Kidney glomerular epithelial cell (primary cell): ENCODE measurements at places on chromosomes 6 and 20.

DNA sequence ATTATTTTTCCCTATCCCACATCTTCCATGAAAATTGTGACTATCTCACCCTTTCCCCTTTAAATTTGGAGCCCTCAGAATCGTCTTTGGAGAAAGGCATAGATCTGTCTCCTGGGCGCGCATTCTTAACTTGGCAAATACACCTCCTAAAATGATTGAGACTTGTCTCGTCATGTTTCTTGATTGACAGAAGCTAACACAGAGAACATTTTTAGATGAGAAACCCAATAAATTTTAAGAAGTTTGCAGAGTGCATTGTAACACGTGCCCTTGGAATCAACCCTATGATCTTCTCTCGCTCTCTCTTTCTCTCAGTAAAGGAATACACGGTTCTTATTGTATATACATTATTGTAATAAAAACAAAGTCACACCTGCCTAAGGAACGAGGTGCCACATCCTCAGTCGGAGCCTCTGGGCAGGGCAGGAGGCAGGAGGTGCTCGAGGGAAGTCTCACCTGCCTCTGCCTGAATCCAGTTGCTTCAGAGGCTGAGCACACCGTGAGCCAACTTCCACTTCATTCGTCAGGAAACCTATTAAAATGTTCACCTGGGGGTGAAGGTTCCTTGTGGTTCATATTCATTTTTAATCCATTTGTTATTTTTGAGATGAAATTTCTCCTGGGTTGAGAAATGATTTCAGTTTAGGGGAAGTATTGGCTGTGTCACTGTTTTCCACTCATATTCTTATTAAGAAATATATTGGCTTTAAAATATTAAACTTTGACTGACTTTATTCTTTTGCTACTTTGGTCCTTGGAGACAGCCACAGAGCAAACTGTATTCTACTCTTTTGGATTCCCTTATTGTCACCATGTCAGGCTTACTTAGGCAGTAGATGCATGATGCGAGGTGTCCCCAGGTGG is 90.5 kb upstream of the THBS2 start:
- no peak for DNase-seq

DNA sequence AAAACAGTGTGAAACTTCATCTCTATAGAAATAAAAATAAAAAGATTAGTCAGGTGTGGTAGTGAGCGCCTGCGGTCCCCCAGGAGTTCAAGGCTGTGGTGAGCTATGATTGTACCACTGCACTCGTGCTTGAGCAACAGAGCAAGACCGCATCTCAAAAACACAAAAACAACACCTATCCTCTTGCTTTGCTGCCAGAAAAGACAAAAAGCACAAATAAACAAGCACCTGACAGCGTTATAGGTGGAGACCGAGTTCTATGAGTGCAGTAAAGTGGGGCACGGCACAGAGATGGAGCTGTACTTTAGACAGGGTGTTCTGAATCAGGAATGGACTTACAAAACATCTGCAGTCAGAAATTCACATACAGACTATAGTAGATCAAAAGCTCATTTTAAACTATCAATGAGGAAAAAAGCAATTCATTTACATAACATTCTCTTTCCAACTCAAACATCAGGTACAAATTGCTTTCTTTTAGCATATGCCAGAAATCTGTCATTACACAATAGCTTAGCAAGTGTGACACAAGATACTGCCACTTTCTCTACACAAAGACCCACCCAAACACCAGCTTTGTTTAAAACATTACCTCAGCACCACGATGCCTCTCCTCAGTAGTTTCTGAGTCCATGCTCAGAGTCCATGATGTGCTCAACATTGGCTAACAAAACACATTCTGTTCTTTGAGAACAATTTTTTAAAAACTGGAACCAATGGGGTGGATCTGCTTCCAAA is 10.1 kb downstream of the EZR start:
- DNase-seq: peak; percentile 44

GRCh38 chr6:85419046-85419759 is 30.7 kb upstream of the NT5E start:
- no peak for DNase-seq

DNA sequence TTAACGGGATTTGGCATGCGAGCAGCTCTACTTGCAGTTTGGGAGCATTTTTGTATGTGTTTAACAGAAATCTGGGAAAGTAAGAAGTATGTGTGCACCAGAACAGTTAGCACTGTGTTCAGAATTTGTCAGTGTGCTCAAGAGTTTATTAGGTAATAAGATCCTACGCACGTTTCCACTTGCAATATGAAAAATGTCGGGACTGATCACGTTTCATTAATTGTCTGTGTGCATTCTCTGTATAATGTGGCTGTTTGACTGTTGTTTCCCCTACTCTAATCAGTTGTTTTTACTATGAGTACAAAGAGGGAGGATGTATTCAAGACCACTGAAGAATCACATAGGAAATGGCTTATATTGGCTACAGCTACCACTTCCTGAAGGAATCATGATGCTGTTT is 349.7 kb upstream of the POU3F2 start:
- DNase-seq: no peak

DNA sequence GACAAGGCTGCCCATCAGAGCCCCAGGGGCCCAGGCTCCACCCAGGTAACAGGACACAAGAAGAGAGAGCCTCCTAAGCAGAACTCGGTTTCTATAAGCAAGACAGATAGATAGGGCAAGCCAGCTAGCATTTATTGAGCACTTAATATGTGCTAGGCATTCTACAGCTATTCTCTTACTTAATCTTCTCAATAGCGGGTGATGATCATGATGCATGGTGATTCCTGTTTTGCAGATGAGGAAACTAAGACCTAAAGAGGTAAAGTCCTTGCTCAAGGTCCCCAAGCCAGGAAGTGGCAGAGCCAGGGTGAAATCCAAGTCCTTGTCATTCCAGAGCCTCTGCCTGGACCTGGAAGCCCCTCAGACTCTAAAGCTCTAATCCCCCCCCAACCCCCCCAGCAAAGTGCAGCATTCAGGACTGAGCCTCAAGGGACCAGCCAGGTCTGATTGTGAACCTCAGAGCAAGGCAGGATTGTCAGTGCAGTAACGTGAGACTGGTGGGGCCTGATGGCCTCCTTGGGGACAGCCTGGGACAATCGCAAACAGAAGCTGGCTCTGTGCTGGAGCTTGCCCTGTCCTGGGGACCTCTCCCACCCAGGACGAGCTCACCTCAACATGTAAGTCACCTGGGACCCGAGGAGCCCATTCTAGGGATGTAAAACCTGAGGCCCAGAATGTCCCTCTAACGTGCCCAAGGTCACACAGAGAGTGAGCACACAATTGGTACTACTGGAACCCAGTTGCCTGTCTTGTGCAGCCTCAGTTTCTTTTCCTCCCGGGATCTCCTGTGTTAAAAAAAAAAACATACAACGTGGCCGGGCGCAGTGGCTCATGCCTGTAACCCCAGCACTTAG is 48.4 kb upstream of the PTGIS start:
- DNase-seq: no peak

- DNase-seq: peak; percentile 96
Measured at GRCh38 chr20:8853805-8854338, 215.0 kb upstream of the PLCB4 start.

- DNase-seq: no peak
Measured at GRCh38 chr20:61096463-61096862, 155.6 kb upstream of the CDH4 start.
